NCI-H187 treated with DMSO at 0.1 percent for 48 hours (cell line): ENCODE measurements at places on chromosomes 16 and 17.

DNA sequence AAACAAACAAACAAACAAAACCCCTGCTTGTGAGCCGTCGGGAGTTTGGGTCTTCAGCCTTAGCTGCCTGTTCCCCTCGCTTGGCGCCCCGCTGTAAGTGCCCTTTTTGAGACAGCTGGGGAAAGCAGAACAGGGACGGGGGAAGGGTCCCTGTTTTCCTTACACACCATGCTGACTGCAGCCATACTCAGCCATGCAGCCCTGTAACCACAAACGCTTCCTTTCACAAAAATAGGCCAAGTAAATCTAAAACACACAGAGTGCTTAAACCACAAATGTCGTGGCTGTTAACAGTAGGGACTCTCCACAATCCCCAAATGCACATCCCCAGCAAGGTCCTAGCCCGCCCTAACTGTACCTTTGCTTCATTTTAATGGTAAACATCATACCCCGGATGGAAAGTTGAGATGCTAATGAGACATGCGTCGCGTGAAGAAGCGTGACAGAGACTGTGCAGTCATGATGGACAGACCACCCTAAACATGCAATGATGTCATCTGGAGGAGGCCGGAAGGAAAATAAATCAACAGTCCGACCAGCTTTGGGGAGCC, 129.9 kb downstream of the MGAT5B start:
- DNase-seq: no peak

GRCh38 chr17:73586275-73586832, 57.9 kb downstream of the SDK2 start:
- DNase-seq: peak; percentile 18

DNA sequence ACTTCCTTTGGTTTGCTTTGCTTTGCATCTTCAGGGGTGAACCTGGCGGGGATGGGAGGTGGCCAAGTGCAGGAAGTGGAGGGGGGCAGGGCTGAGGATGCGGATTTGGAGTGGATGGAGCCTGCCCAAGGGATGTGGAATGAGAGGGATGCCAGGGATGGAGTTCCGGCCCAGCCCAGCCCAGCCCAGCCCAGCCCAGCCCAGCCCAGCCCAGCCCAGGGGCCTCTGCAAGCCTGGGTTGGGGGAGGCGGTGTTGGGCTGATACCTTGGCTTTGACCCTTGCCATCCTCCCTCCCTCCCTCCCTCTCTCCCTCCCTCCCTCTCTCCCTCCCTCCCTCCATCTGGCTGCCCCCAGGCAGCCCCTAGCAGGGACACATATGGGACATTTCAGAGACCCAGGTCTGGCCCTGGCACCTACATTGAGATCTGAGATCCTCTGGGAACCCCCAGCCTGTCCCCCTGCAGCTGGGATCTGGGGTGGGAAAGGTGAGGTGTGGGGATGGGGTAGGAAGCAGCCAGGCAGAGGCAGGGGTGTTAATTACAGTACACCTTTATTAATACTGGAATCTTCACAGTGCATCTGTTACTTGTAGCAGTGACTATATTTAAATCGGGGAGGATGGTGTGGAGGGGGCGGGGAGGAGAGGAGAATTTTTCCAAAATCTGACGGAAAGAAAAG, 14.5 kb downstream of the IL34 start:
- no peak for DNase-seq

DNA sequence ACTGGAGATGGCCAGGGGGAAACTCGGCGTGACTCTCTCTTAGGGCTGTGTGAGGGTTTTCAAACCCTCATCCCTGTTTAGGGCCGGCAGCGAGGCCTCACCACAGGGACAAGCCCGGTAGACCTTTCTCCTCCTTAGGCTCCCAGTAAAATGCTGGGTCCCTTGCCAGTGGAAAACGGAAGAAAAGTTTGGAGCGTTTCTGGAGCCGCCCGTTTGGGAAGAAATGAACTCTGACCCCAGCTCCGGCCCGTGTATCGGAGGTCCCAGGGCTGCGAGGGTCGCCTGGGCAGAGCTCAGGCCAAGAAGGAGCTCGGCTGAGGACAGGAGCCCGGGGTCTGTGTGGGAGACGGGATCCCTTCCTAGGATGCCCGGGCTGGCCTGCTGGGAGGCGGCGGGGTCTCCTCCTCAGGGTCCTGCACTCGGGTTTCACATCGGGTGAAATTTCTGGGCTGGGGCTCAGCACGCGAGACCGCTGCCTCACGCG, 23.2 kb downstream of the ZNF213 start:
- DNase-seq: no peak

DNA sequence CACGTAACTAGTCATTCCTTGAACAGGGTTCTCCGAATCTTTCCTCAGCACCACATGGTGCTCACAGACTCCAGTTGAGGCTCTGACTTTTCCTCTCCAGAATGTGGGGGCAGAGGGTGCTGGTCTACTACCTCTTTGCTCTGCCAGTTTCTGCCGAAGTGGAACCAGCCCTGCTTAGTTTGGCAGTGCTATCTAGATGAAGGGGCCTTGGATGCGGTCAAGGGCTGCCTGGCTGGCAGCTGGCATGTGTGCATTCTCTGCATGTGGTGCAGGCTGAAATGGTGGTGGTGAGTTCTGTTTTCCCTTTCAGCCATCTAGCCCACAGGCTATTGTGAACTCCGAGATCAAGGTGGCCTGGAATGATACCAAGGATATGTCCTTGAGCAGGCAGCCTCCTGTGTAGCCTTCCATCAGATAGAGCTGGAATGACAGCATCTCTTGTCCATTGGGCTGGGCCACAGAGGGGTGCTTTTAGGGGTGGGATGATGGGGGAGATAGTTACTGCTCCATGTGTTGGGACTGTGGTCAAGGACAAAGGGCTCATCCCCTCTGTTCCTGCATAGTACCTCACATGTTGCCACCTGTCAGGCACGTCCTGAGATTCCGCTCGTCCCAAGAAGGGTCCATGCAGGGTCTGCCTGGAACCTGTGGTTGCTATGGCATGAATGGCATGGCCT, 2.0 kb downstream of the DYNLL2 start:
- no peak for DNase-seq

DNA sequence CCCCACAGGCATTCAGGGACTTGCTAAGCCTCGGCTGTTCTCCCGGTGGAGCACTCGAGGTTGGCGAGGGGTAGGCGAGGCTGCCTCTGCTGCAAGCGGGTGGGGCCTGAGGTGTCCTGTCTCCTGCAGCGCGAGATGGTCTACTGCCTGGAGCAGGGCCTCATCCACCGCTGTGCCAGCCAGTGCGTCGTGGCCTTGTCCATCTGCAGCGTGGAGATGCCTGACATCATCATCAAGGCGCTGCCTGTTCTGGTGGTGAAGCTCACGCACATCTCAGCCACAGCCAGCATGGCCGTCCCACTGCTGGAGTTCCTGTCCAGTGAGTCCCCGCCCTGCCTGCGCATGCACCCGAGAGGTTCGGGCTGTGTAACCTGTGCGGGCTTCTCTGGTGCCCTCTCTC, 26.3 kb downstream of the TSC2 start:
- no peak for DNase-seq

- DNase-seq: no peak
Measured at GRCh38 chr17:63405741-63406261, 40.3 kb downstream of the CYB561 start.

- DNase-seq: no peak
Measured at GRCh38 chr17:73029991-73030390, 62.5 kb downstream of the SLC39A11 start.
